Germinal center (tissue), 1 donor: ENCODE measurements at places on chromosomes 12 and 14.

- no peak for DNase-seq
Observed at GRCh38 chr12:4653257-4653656, 4.3 kb downstream of the NDUFA9 start.

DNA sequence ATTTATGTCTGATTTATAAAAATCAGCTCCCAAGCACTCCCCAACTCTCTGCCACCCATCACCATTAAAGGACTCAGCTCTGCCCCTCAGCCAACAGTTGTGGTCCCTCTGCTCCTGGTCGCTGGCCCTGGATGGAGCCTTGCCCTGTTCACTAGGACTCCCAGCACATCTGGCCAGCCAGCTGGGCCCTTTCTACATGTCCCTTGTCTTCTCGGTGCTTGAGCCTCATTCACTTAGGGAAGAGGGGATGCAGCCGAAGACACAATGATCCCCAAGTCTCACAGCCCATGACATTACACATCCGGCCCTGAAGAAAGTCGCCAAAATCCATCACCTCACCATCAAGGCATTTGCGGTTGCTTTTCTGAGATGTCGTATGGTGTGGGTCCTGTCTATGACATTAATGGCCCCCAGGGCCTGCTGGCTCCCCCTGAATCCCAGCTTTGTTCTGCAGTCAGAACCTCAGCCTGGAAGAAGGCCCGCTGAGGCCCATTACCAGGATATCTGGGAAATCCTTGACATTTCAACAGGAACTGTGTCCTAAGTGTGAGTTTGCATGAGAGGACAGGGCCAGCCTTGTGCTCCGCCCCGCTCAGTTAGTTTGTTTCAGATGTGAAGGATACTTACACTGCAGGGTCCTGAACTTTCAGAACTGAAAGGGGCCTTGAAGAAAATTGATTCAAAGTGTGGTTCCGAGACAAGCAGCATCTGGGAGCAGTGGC lies 19.1 kb downstream of the TSPAN11 start:
- no peak for DNase-seq

- no peak for DNase-seq
Observed at GRCh38 chr14:95045836-95046430, 111.4 kb downstream of the DICER1 start.

GRCh38 chr14:102050625-102051024 lies 36.2 kb downstream of the HSP90AA1 start:
- DNase-seq = no peak

DNA sequence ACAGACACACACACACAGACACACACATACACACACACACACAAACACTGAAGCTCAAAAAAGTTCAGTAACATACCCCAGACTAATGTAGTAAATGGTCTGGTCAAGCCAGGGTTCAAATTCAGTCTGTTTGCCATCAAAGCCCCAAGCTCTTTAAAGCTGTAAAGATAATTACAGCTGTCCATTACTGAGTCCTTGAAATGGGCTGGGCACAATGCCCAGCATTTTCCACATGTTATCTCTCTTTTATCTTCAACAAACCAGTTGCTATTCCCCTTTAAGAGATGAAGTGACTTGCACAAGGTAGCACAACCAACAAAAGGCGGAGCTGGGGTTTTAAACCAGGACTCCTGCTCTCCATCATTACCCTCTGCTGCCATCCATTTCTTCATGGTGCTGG lies 7.6 kb upstream of the UNC119B start:
- DNase-seq = no peak

GRCh38 chr12:104187446-104188155 lies 28.0 kb upstream of the TXNRD1 start:
- DNase-seq = no peak

GRCh38 chr14:91283666-91284065 lies 39.2 kb upstream of the GPR68 start:
- DNase-seq = no peak

- no peak for DNase-seq
Observed at GRCh38 chr14:89137526-89138163, 279.4 kb downstream of the FOXN3 start.

GRCh38 chr12:45973526-45973925 lies 16.8 kb downstream of the SCAF11 start:
- no peak for DNase-seq

DNA sequence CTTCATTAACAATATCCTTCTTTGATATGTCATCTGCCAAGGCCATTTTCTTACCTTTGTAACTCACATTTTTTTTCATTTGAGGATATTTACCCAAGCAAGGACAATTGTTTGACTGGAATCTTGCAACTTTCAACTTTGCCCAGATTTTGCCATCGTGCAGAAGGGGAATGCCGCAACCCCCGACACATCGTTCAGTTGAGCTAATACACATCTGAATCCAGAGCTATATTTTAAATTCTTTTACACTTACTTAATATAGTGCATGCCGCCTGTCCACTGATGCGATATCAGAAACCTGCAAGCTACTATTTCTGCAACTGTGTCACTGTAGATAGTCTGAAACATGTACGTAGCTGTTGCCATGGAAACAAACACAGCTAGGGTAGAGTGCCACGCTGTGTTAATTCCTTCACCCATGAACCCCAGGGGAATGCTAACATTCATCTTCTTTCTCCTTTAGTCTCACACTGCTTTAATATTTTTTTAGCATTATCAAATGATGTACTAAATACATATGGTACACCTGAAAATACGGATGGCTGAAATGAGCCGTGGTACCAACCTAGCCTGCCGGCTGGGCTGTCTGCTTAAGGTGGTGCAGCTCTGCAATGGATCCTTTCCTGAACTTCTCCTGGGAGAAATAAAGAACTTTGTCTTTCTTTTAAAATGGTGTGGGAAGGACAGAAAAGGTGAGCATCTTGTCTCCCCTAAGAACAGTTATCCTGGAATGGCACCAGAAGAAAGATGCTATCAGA lies 77.0 kb upstream of the FOXN3 start:
- DNase-seq = peak; percentile 90

- DNase-seq = no peak
Observed at GRCh38 chr14:58198086-58198485, 1.9 kb upstream of the ACTR10 start.

- no peak for DNase-seq
Observed at GRCh38 chr14:97158102-97158501, 360.9 kb downstream of the VRK1 start.

DNA sequence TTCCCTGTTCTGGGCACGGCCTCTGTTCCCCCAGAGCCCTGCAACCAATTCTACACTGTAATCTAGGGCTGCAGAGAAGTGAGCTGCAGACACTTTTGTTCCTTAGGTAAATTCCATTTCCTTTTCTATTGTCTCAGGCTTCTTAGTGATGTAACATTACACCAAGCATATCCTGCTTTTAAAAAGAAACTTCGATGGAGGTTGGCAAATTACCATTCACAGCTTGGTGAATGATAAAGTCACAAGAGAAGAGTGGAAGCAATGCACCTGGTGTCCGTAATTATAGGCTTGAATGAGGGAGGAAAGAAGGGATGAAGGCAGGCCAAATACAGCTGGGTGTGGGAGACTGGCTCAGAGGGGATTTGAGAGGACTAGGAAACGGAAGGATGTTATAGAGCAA lies 68.6 kb downstream of the PPM1A start:
- DNase-seq = no peak

DNA sequence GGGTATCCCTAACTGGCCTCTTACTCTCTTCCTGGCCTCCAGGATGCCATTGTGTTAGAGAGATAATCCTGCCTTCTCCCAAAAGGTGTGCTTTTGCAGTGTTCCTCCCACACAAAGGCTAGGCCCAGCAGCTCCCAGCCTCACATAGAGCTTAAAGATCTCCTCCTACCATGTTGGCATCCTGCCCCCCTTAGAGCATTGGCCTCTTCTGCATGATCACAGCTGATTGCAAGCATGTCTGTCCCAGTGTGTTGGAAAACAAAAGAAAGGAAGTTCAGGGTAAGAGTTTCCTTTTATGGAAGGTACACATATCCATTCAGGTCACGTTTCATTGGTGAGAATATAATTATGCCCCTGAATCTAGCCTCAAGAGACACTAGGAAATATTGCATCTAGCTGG lies 405.4 kb downstream of the TMTC2 start:
- DNase-seq = no peak

DNA sequence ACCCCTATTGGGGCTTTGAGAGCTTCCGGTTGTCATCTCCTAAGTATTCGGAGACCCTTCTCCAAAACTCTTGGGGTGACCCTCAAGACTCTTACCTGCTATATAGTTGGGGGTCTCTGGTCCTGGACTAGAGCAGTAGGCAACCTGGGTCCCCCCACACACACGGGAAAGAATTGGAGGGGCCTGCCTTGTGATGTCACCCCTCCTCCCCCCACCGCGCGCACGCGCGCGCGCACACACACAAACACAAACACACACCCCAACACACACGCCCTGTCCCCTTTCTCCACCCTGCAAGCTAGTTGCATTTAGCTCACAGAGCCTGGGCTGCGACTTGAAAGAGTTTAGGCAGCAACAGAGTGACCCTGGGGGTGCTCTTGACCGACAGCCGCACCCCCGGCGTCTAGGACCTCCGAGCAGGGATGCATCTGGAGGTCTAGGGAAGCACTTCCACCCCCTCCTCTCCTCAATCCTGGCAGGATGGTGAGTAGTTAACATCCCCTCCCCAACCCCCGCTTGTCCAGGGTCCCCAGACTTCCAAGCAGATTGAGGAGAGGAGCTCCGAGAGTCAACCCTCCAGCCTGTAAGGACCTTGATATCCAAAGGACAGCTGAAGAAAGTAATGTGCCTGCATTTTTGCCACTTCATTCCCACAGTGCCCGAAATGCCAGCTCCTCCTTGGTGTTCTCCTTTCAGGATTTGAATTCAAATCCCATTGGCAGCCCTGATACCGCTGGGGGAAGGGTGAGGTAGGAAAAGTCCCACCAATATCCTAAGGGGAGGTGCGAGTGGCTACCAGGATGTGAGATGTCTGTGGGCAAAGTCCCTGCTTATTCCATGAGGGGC lies 1.4 kb upstream of the DNAJC14 start:
- peak; percentile 76 for DNase-seq

- no peak for DNase-seq
Observed at GRCh38 chr12:24360907-24361306, 411.4 kb upstream of the SOX5 start.

DNA sequence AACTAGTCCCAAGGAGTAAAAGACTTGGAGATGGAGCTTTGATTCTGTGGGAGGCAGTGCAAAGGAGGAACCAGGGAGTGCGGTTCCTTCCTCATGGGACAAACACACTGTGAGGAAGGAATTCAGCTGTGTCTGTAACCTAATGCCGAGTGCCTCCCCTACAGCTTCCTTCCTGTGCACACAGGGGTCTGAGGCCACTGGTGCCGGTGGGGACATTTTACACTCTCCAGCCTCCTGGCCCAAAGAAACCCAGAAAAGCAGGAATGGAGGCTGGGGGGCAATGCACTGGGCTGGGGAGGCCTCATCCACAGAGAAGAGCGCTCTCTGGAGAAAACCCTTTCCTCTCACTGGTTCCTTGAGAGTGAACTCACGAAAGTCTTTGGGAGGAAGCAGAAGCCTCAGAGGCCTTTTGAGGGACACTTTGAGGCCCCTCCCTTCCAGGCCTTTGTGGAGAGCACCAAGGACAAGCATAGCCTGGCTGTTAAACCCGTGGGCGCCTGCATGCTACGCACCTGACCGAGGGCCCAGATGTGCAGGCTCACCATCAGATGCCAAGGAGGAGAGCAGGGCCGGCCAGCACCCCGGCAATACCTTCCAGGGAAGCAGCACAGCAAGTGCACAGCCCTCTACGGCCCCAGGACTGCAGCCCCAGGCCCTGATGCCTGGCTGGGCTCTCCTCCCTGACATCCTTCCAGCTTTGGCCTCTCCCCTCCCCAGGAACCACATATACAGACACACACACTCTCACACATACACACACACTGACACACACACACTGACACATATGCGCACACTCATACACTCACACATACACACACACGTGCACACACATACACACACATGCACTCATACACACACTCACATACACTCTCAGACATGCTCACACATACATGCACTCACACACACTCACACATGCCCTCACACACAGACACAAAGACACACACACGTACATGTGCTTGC lies 52.0 kb downstream of the NFKBIA start:
- DNase-seq = no peak

- DNase-seq = no peak
Observed at GRCh38 chr12:132494294-132495164, 4.6 kb downstream of the FBRSL1 start.

DNA sequence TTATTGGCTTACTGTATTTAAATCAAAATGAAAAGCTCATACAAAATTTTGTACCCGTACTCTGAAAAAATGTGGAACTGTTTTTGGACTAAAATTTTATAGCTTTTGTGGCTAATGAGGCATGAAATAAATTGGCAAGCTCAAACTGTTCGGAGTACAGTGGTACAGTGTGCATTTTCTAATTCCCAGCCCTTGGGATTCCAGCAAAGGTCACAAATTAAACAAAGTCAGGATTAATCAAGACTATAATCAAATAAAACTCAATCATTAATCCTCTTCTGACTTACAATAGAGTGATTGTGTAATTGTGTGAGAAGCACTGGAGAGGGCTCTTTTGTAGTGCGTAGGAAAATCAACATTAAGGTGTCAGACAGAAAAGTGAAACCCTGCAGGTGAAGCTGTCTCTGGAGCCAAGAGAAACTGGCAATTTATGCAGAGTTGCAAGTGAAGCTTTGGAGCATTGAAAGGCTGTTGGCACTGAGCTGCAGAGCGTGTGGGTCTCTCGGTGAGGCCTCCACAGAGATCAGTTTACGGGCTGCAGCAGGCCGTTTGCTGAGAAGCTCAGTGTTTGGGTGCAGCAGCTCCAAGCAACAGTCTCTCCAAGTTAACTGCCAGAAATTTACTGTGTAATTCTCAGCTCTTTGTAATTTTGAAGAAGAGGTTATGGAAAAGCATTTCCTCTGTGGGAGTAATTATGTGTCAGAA lies 275.9 kb downstream of the FBXL14 start:
- DNase-seq = no peak

DNA sequence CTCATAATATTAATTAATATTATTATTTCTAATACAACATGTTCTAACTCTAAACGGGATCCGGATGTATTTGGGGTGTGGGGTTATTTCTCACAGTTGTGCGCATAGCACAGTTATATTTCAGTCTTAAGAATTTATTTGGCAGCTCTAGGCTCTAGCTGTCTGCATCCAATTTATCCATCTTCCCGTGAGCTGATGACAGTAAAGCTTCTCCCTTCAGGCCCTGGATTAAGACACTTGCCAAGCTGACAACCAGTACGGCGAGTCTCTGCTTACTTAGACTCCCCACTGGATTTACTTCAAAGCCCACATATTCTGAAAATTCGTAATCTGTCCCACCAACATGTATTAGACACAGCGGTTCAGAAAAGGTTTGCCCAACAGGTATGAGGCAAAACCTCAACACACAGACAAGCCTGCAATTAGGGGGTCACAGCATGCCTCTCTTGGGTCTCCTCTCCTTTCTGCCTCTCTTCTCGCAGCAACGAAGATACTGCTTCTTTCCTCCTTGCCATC lies 232.9 kb upstream of the TMTC1 start:
- no peak for DNase-seq

GRCh38 chr12:124906606-124907261 lies 7.7 kb downstream of the UBC start:
- peak; percentile 83 for DNase-seq

DNA sequence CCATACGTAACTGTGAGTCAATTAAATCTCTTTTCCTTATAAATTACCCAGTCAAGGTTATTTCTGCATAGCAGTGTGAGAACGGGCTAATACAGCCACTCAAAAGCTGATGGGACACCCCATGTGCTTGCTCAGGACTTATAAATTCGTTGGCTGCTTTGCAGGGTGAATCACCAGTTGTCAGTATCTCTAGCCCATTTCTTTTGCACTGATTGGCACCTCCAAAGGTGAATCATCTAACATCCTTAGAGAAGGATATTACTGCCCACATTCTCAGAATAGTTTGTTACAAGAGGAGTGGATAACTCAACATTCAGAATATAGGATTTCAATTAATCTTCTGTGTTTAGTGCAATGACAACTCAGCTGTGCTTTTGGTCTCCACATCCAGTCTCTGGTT lies 601.5 kb downstream of the KCNH5 start:
- no peak for DNase-seq
